ENCODE measurements at places on chromosomes 4 and X.

GRCh38 chr4:37665333-37666320 is 20.5 kb downstream of the RELL1 start:
- DNase-seq, result no peak

DNA sequence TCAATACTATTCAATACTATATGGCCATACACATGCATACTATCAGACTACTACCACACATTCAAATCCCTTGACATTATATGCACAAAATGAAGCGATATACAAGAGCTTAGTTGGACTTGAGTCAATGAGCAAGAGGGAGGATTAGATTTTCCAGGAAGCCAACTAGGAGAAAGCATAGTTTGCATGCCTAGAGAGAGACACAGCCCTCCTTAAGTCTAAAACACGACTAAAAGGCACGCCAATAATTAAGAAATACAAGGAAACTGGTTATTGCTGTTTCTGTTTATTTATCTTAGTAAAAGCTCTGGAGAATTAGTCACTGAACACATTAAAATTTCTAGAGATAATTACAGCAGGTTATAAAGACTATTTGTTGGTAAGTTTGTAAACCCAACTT is 21.8 kb downstream of the MBNL3 start:
- no peak for DNase-seq

- no peak for DNase-seq
Measured at GRCh38 chr4:183355405-183355804, 33.2 kb upstream of the CLDN24 start.

DNA sequence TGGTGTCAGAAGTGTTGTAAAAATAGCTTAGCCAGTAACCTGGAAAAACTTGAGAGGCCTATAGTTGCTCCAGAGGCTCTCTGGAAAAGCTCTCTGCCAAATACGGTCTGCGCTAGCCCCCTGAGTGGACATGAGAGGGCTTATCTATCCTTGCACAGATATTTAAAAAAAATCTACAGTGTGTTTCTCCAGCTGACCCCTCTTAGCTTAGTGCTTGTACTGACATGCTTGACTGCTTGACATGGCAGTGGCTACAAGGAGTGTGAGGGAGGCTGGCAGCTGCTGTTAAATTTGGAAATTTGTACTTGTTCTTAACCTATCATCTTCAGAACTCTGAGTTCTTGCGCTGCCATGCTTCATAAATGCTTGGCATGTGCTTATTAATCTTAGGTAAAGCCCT is 229.2 kb downstream of the RBMX2 start:
- DNase-seq, result no peak
